LoVo (cell line): ENCODE measurements at places on chromosomes 5 and 9.

GRCh38 chr5:174589011-174589410 lies 135.4 kb upstream of the MSX2 start:
- DNase-seq = no peak

DNA sequence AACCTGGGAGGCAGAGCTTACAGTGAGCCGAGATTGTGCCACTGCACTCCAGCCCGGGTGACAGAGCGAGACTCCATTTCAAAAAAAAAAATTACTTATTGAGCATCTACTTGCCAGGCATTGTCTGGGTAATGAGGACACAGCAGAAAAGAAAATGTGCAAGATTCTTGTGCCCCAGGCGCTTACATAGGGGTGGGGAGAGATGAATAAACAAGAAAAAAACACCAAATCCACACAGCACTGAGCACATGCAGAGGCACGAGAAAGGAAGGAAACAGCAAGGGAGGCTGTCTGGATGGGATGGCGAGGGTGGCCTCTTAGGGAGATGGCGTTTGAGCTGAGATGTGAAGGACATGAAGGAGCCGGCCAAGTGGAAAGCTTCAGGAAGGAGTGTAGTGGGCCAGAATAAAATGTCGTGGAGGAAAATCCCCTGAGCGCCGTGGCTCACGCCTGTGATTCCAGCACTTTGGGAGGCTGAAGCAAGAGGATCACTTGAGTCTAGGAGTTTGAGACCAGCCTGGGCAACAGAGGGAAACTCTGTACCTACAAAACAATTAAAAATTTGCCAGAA lies 13.9 kb downstream of the DYNC2I2 start:
- no peak for DNase-seq

- DNase-seq = no peak
These were observed 388 bp upstream of the MED10 start for GRCh38 chr5:6378766-6379103.

- no peak for DNase-seq
These were observed 3.5 kb upstream of the GADD45G start for GRCh38 chr9:89601306-89601705.

DNA sequence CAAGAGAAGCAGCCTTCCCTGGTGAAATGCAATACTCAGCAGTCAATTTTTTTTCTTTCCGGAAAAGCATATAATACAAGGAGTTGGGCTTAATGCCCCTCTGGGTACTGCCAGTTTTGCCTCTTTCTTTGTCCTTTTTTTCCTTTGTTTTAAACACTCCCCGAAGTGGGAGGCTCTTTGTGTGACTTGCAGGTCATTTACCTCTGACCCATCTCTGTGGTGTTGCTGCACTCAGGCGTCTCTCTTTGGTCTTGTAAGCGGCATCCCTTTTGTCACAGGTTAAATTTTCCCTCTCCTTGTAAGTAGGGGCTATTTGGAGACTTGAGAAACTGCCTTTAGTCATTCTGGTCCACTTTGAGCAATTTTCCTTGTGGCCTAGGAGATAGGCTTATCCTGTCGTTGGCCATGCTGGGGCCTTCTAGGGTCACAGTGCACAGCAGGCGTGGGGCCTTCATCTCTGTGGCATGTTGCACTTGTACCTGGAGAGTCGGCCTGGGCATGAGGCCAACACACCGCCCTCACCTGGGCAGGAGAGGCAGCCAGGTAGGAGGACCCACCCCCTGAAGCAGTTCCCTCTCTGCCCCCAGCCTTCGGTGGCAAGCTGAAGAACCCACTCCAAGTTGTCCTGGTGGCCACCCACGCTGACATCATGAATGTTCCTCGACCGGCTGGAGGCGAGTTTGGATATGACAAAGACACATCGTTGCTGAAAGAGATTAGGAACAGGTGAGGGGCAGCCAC lies 27.7 kb upstream of the CTSL start:
- DNase-seq = no peak

DNA sequence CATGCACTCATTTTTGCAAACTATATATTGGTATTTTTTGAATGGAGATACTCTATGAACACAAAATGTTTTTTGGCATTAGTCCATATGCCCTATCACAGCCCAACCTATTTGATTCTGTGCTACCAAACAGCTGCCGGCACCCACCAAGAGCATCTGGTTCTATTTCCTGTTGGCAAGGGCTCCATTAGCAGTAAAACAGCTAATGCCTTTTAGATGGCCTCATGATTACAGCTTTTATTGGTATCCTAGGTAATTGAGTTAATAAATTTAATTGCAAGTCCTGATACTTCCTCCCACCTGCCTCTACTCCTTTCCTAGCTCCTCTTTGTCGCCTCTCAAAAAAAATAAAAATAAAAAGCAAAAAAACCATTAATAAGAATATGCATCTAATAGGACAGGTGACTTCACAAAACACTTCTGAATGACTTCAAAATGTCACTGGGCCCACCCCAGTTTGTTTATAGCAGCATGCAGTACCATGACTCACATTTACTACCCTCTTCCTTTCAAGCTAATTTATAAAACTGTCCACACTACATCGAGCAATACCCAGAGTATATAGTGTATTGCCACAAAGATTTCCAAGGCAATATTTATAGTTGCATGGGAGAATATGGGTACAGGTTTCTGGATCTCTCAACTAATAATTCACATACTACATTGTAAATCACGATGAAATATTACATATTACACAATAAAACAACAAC lies 620.4 kb downstream of the SLCO4C1 start:
- DNase-seq = no peak

DNA sequence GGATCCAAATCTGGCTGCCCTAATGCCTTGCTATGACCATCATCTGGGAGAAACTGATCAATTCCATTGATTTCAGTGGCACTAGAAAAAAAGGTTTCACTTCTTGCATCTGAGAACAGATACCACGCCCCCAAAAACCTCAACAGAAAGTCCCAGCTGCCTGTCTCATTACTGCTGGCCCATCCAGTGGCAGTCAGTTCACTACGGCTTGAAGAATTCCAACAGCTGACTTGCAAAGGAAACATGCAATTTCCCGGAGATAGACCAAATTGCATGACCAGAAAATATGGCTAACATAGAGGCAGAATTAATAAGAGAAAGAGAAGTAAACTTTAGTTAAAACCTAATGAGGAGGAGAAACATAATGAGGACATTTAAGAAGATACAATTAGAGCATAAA lies 48.6 kb downstream of the UGCG start:
- no peak for DNase-seq

DNA sequence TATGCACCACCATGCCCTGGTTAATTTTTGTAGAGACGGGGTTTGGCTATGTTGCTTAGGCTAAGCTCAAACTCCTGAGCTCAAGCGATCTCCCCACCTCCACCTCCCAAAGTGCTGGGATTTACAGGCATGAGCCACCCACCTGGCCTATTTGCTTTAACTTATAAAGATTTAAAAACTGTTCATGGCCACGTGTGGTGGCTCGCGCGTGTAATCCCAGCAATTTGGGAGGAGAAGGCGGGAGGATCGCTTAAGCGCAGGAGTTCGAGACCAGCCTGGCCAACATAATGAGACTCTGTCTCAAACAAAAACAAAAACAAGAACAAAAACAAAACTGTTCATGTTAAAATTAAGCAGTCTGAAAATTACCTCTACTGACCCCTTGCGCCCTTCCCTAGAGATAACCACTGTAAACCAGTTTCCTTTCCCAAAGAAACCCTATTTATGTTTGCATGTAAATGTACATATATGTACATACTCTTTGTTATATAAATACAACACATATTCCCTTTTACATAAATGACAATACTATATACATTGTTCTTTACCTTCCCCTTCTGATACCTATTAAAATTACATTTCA lies 1.5 kb downstream of the AK6 start:
- DNase-seq = no peak

GRCh38 chr5:178818094-178818493 lies 41.7 kb upstream of the ZNF354B start:
- no peak for DNase-seq

DNA sequence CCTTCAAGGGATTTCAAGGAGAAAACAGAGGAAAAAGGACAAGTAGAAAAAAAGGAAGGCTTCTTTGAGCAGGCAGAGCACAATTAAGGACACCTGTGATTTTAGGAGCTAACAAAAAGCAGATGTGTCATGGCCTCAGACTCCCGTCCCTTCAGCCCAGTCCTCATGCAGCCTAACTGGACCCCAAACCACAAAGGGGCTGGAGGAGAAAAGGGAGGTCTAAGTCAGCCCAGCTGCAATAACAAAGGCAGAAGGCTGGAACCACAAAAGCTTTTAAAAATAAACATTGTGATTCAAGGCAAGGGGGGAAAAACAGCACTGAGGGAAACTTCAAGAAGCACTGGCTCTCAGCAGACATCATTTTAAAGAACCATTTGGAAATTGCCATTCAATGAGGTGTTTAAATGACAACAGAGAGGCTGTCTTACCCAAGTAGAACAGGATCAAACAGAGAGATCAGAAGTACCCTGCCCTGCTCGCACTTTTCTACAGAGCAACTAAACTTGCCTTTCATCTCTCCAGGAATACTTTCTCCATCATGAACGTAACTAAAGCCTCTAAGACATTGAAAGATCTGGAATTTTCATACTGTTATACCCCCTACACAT lies 89.3 kb downstream of the SEMA5A start:
- DNase-seq = no peak

- DNase-seq = no peak
These were observed 256.3 kb downstream of the NNT start for GRCh38 chr5:43859309-43859708.

DNA sequence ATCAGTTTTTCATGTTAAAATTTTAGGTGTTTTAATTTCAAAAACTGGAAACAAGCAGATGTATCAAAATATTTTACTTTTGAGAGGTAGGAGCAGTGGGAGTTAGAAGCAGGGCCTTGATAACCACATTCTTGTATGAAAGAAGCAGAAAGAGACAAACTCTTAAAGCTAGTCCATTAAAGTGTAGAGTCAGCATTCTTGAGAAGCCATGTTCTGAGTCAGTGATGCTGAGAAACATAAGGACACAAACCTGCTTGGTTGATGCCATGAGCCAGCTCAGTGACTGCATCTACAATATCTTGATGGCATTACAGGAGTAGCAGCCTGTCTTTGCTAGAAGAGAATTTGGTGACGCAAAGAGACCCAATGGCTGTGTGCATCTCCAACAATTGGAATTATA lies 826.1 kb upstream of the CTNND2 start:
- DNase-seq = no peak

DNA sequence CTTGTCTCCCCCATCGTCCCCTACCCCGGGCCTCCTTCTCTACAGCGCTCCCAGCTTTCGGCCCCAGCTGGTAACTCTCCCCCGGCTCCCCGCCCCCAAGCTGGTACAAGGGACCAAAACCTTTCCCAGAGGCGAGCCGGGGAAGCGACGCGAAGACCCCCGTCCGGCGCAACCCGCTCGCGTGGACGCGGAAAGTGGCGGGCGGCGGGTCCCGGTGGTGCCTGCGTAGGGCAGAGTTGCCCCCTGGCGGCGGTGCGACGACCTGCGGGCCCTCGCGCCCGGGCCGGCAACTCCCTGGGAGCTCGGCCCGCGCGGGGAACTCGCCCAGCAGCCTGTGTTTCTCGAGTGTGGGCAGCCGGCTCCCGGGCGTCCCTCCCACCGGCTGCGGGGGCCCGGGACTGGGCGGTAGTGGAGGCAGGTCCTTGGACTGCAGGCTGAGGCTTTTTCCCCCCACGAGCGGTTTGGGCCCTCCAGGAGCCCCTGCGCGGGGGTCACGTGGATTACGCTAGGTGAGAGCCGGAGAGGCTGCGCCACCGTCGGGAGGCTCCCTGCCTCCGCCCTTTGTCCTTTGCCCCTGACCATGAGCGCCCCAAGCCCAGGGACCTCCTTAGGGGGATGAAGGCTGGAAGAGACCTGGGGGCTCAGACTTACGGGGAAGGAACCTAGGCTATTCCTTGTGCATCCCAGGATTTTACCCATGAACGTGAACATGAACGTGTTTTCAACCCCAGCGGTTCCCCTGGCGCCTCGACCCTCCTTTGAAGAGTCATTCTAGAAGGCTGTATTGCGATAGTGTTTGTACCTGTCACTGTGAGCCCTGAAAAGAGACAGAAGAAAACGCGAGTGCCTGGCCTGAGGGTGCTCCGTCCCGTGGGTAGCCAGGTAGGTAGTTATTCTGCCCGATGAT lies 2.9 kb upstream of the FOXD1 start:
- DNase-seq = peak; percentile 81

DNA sequence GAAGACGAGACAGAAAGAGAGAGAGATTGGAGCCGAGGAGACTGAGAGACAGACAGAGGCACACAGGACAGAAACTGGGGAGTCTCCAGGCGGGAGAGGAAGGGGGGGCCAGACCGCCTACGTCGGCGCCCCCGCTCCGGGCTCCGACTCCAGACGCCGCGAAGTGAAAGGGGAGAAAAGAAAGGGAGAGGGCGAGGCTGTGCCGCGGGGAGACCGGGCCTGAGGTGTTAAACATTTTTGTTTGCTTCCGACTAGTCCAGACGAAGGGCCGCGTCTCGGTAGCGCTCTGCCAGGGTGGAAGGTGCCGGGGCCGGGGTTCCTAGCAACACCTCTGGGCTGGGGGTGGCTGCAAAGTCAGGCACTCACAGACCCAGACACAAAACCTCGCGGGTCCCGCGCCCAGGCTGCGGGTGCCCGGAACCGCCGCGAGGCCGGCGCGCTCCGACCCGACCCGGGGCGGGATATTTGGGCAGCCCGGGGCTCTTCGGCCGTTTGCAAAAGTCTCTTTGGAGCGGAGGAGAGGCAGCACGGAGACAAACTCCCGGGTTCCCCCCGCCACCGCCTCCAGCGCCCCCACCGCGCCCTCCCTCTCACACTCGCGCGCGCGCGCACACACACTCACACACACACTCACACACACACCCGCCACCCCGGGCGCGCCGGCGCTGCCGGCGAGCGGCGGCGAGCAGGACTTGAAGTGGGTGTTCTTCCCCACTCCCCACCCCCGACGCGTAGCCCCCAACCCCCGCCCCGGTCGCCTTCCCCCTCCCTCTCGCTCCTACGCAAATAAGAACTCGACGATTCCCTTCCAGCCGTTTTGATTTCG lies 626 bp upstream of the FST start:
- DNase-seq = peak; percentile 39

DNA sequence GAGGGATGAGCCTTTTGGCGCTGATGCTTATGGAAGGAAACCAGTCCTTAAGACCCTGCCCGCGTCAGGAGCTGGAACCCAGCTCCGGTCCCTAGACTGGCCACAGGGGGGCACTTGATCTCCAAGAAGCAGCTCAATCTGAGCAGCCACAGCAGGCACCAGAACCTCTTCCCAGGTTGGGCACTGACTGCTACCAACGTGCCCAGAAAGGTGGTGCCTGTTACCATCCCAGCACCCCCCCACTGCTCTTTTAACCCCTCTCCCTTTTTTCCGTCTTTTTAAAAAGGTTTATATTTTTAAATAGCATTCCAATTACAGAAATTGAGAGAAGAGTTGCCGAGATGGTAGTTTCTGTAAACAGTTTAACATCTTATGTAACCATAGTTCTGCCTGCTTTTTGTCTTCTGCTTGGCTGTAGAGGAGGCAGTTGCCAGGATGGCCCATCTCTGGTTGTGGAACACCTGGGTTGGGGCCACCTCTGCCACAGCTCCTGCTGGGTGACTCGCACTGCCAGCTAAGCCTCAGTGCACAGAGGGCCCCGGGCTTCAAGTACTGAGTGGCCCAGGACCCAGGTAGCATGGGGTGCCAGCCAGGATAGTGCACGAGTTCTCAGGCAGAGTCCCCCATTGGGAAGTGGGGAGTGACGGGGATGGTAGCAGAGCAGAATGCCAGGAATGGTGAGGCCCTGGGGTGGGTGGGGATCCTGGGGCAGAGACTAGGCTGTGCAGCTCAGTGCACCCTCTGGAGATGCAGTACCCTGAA lies 62.8 kb downstream of the PFDN1 start:
- peak; percentile 48 for DNase-seq

GRCh38 chr9:129889941-129890717 lies 54.9 kb downstream of the USP20 start:
- no peak for DNase-seq

GRCh38 chr5:59390074-59390659 lies 503.4 kb downstream of the PDE4D start:
- DNase-seq = peak; percentile 58

GRCh38 chr5:159057426-159057825 lies 42.3 kb downstream of the EBF1 start:
- DNase-seq = no peak
